ENCODE measurements at places on chromosomes 16 and 17.

DNA sequence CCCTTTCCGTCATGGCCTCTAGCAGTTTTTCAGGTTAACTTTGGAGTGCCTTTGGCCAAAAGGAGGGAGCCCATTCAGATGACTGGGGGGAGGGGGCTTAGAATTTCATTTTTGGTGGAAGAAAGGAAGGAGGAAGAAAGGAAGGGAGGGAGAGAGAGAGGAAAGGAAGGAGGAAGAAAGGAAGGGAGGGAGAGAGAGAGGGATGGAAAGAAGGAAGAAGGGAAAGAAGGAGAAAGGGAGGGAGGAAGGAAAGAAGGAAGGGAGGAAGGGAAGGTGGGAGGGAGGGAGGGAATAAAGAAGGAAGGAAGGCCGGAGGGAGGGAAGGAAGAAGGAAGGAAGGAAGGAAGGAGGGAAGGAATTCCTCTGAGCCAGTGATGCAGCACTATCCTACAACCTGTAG, 25.7 kb downstream of the MMP15 start:
- no peak for DNase-seq

DNA sequence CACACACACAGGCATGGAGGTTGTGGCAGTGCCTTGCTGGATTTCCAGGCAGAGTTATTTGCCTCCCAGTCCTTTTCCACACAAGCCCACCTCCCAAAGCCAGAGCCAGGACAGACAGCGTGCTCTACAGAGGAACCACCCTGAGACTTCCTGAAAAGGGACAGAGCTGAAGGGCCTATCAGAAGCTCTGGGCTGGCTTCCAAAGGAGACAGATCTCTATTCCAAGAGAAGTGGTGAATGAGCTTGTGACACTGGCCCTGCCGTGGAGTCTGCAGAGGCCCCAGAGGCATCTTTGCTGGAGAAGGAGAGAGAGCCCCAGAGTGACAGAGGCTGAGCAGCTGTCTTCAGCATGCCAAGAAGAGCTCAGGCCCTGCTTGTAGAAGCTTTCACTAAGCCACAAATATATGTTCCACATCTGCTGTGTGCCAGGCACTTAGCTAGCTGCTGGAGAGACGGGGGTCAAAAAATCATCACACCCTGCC, 8.3 kb upstream of the LPCAT2 start:
- DNase-seq = peak; percentile 83

GRCh38 chr17:19660219-19660870, 11.8 kb downstream of the ALDH3A2 start:
- DNase-seq = no peak

GRCh38 chr16:22623351-22623781, 112.7 kb downstream of the NPIPB5 start:
- DNase-seq = no peak

- no peak for DNase-seq
Observed at GRCh38 chr17:75090871-75091854, 3.4 kb downstream of the SLC16A5 start.

DNA sequence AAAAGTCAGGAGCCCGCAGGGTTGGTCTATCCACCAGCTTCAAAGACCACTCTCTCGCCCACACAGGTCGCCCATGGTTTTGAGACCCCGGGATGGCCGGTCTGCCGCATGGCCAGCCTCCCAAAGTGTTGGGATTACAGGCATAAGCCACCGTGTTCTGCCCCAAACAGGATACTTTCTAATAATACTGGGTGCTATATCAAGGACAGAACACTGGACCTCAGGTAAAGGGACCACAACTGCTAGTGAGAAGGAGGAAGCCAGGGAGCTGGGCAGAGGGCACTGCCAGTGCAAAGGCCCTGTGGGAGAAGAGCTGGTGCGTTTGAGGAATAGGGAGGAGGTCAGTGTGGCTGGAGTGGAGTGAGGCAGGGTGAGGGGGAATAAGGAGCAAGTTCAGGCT, 34.1 kb downstream of the IL21R start:
- no peak for DNase-seq

DNA sequence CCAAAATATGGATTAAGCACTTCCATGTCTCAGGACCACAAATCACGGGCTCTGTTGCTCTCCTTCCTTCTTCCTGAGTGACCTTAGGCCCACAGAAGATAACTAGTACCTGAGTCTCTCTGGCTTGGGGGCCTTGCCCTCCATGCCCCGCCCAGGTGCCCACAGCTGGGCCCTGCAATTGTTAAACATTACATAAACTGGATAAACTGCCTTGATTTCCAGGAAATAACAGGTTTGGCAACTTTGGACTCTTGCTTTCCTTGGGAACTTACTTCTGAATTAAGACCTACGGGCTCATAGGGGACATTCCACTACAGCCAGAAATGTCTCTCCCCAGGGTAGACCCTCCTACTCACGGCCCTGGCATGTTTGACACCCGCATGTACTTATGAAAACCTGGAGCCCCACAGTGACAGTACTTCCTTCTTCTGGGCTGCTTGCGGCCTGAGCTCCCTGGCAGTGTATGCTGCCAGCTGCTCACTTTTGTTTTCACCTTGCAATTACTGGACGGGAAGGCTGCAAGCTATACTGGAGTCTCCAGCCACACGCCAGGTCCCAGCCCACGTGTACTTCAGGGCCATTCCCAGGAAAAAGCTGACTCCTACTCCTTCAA, 2.3 kb upstream of the UBALD2 start:
- DNase-seq = peak; percentile 55

- no peak for DNase-seq
Observed at GRCh38 chr16:55447231-55447630, 31.8 kb upstream of the MMP2 start.

DNA sequence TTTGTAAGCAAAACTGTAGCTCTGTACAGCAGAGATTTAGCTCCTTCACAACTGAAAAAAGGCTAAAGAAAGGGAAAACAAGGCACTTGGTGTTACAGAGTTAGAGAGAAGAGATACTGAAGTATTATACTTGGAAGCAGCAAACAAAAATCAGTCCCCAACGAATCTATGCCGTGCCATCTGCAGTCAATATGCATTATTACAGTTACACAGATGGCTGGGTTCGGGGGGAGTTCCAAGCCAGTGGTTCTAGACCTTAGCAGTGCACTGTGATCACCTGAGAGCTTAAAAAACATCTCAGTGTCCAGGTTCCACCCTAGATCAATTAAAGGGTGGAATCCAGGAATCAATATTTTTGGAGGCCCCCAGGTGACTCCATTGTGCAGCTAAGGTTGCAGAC, 489.9 kb downstream of the SHISA9 start:
- no peak for DNase-seq

- no peak for DNase-seq
Observed at GRCh38 chr17:33948309-33948708, 306.8 kb upstream of the CCL2 start.

GRCh38 chr17:1605681-1606351, 22.8 kb downstream of the SLC43A2 start:
- no peak for DNase-seq

GRCh38 chr17:19387921-19388521, 1.0 kb upstream of the MFAP4 start:
- no peak for DNase-seq

- peak; percentile 35 for DNase-seq
Observed at GRCh38 chr17:2547176-2547575, 35.5 kb upstream of the METTL16 start.
